ENCODE measurements at places on chromosomes 2 and 18.

DNA sequence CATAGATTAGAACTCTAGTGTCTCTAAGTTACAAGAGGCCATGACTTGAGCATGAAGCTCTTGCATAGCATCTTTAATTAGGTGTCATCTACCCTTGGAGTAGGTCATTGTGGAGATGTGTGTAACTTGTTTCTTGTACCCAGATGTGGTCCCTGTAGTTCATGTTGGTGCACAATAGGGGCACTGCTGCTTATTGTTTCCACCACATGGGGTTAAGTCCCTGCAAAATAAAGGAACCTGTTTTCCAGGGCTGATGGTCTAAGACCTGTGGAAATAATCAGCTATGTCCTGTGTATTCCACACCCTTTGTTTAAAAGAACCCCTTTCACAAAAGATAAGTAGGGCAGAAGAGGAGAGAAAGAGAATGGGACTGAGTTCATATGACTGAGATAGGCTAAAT is 28.6 kb downstream of the ASXL3 start:
- DNase-seq = no peak

DNA sequence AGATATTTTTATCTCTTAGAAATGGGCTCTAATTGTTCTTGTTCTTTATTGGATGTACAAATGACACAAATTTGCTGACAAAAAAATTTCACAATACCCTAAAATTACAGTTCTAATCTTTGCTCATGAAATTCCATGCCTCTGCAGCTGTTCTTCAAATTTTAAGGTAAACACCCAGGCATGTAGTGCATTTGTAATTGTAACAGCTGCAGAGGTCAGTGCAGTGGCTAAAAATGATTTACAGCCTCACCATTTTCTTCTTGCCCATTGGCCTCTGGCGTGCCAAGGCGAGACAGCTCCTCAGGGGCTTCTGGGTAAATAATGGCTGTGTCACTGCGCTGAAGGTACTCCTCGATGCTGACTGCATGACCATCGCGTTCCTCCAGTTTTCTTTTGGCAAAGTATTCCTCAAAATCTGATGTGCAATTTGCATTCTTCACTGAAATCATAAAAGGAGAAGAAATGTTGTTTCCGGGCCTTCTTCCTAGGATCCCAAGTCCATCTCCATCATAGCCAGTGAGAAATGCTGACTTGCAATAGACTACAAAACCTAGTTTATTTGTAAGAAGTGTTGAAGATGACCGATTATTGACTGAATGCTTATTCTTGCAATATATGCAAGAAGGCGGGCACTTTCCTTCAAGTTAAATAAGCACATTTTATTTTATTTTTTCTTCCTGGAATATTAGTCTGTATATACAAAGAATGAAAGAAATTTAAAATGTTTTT is 115.2 kb downstream of the ZEB2 start:
- no peak for DNase-seq

- no peak for DNase-seq
Observed at GRCh38 chr2:150109912-150110311, 377.6 kb downstream of the RND3 start.

GRCh38 chr2:84247532-84247931 is 211.5 kb downstream of the SUCLG1 start:
- no peak for DNase-seq

DNA sequence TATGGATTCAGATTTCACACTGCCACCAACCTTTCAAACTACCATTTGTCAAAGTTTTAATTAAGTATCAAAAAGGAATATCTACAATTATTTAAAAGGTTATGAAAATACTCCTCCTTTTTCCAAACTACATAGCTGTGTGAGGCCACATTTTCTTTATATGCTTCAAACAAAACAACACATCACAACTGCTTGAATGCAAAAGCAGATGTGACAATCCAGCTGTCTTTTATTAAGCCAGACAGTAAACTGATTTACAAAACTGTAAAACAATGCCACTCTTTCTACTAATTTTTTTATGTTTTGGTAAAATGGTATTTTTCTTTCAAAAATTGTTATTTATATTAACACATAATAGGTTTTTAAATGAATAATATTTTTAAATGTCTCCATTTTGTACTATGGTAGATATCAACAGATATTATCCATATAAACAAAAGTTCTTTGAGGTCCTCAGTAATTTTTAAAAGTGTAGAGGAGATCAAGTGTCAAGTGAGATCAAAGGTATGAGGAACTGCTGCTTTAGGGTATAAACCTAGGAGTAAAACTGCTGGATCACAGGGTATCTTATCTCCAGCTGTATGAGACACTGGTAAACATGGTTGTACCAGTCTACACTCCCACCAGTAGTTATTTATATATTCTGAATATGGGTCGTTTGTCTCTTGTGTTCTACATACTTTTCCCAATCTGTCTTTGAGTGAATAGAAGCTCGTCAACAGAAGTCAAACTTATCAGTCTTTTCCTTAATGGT is 68.8 kb upstream of the SERTAD2 start:
- no peak for DNase-seq

DNA sequence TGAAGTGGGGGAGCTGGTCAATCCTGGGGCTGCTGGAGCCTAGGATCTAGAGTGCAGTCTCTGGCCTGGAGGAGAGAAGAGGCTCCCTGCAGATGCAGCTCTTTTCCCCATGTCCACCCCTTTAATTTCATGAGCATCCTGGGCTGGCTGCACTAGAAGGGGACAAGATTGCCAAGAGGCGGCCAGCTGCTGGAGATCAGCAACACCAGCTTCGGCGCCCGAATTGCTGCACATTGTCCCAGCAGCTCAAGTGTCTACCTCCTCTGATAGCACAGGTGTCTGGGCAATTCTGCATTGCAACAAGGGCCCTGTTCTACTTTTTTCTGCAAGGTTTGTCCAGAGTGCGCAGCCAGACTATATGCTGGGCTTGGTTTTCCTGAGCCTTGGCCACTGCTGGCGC is 125.7 kb downstream of the AGAP1 start:
- no peak for DNase-seq

DNA sequence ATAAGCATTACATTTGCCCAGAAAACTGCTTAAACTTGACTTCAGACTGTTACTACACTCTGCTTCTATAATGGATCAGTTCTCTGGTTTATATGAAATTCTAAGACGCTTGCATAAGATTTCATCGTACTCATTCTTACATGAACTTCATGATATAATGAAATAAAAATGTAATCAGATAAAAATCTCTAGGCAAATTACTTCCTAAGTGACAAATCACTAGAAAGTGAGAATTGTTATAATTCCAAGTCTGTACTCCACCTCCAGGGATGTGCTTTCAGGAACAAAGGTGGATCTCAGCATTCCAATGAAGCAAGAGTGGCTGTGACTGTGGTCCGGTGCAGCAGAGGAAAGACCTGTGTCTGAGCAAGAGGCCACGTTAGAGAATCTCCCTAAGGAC is 226.2 kb downstream of the PIEZO2 start:
- DNase-seq = no peak

DNA sequence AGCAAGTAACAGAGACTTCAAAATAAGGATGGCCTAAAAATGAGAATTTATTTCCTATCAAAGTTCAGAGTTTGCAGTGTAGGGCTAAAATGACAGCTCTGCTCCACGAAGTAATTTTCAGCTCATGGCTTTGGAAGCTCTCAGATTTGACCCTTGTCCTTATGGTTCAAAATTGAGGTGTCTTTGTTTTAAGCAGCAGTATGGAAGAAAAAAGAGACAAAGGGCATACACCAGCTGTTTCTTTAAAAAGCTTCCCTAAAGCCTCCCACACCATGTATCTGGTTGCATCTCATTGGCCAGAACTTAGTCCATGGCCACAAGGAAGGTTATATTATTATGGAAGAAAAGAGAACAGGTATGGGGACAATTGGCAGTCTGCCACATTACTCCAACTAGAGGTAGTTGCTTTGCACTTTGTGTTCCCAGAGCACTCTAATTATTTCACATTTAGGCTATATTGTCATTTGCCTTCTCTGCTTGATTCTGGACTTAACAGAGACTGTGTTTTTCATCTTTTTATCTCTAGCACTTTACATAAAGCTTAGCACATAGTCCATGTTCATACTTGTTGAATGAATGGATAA is 180.4 kb downstream of the MCFD2 start:
- no peak for DNase-seq

DNA sequence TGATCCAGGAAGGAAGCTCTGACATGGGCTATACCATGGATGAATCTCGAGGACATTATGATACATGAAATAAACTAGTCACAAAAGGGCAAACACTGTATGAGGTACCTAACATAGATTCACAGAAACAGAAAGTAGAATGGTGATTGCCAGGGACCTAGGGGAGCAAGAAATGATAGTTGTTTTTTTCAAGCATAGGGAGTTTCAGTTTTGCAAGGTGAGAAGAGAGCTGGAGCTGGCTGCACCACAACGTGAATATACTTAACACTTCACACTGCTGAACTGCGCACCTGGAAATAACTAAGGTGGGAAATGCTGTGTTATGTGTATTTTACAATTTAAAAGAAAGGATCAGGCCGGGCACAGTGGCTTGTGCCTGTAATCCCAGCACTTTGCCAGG is 13.2 kb upstream of the AGAP1 start:
- DNase-seq = no peak
